Thoracic aorta endothelial cell (primary cell): ENCODE measurements at places on chromosomes 2 and 18. TPM values are rescaled to one million over a fixed set of nuclear protein-coding genes. Genes with fewer than 3 reads are reported as not detected.

The ITGA6 gene
- total RNA-seq = 350 and 584 TPM in 2 replicates

The TLX2 gene
- not detected in 2 replicates for total RNA-seq

The IL36G gene
- total RNA-seq = not detected in 2 replicates

The SP140L gene
- total RNA-seq = 16.0 and 25.9 TPM in 2 replicates

The TUBB8B gene
- not detected in 2 replicates for total RNA-seq

The TMEM237 gene
- 42.1 and 69.7 TPM in 2 replicates for total RNA-seq

The SRD5A2 gene
- under 0.01 TPM in 1 of 2 replicates, not detected in the other for total RNA-seq

The ITGA4 gene
- total RNA-seq = 3.7 and 4.0 TPM in 2 replicates

The LBX2 gene
- 3.2 and 3.5 TPM in 2 replicates for total RNA-seq

The HIBCH gene
- 23.0 and 24.5 TPM in 2 replicates for total RNA-seq

The STON1 gene
- total RNA-seq = 9.7 and 17.2 TPM in 2 replicates

The KIAA2012 gene
- not detected in 2 replicates for total RNA-seq

The PRSS56 gene
- total RNA-seq = not detected in 2 replicates

The LYPD6 gene
- total RNA-seq = 2.9 and 5.4 TPM in 2 replicates

The KCNK3 gene
- total RNA-seq = not detected in 2 replicates

The NYAP2 gene
- not detected in 2 replicates for total RNA-seq

The DLX1 gene
- total RNA-seq = 0.07 TPM in 1 of 2 replicates, not detected in the other

The AFF3 gene
- total RNA-seq = 0.07 TPM in 1 of 2 replicates, not detected in the other

The ARHGAP28 gene
- 14.1 and 26.6 TPM in 2 replicates for total RNA-seq

The ADAM23 gene
- 9.0 and 11.2 TPM in 2 replicates for total RNA-seq
